ENCODE measurements at places on chromosomes 1 and 21.

DNA sequence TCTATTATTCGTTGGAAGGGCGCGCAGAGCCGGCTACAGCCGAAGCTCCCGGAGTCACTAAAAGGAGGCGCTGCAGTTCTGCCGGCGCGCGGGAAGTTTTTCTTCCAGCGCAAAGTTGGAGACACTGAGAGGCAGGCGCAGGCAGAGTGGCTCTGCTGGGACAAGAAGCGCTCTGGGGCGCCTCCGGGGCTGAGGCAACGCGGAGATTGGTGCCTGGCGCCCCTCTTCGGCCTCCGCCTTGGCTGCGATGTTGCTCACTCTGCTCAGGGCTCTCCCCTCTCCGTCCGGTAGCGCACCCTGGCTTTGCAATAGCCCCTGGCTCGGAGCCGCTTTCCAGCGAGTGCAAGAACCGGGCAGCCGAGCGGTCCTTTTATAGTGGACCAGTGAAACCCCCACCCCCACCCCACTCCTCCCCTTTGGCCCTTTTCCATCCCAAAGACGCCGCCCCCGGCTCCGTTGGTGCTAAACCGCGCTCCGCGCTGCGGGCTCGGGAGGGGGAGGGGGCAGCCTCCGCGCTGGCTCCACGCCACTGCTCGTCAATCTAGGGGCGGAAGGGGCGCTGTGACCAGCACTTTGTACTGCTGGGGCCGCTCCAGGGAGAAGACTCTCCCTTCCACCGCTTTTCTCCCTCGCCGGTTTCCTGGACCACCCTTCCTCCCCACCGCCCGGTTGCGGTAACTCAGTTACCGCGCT is at the start of gene ADAMTS1:
Gene ADAMTS1 (minus strand): TSS at position 344 of the 693 bp plus-strand sequence. CDS start 455 bp downstream, outside the sequence.
- DNase-seq, result no peak

DNA sequence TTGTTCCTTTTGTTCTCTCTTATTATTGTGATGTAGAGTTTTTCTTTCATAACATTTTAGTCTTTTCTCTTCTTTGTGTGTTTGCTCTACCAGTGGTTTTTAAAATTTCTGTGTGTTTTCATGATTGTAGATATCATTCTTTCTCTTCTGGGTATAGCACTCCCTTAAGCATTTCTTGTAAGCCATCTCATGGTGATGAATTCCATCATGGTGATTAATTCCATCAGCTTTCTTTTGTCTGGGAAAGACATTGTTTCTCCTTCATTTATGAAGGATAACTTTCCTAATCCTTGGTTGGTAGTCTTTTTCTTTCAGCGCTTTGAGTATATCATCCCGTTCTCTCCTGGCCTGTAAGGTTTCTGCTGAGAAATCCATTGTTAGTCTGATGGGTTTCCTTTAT is 22.7 kb downstream of the CD55 start:
- DNase-seq, result no peak

- DNase-seq, result no peak
Measured at GRCh38 chr1:43065616-43066399, 106.3 kb downstream of the EBNA1BP2 start.

GRCh38 chr1:43958351-43959255 is 11.2 kb upstream of the DPH2 start:
- no peak for DNase-seq

- DNase-seq, result no peak
Measured at GRCh38 chr1:110185181-110185580, 24.9 kb upstream of the KCNC4 start.

DNA sequence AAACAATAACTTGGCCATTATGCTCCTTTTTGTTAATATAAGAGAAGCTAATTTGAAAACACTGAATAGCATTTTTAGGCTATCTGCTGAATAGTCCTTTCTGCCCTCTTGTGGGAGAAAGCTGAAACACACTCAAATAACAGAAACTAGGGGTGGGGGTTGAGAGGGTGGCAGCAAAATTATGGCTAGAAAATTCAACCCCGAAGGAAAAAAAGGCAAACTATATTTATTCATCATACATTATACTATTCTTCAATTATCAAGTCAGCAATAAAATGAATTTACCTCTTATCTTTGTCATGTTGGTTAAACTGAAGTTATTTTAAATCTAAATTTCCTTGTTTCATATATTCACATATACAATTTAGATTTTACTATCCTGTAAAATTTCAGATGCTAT is 255.9 kb downstream of the FAF1 start:
- DNase-seq, result no peak

DNA sequence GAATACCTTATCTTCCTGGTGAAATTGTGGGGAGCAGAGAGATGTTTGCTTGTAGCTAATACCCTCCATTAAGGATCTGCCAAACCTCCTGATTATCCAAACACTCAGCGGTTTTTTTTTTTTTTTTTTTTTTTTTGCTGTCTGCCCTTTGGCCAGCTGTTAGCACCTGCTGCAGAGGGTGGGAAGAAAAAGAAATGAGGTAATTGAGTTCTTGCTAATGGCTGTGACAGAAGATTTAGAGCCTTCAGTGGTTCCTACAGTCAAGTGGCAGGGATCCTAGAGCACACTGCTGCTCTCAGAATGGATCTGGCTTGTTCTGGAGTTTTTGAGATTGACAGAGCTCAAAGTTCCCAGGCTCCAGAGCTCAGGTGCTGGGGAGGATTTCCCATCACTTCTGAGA is 342.5 kb downstream of the DISC1 start:
- no peak for DNase-seq

GRCh38 chr1:18949686-18950400 is 6.6 kb downstream of the IFFO2 start:
- DNase-seq, result no peak

DNA sequence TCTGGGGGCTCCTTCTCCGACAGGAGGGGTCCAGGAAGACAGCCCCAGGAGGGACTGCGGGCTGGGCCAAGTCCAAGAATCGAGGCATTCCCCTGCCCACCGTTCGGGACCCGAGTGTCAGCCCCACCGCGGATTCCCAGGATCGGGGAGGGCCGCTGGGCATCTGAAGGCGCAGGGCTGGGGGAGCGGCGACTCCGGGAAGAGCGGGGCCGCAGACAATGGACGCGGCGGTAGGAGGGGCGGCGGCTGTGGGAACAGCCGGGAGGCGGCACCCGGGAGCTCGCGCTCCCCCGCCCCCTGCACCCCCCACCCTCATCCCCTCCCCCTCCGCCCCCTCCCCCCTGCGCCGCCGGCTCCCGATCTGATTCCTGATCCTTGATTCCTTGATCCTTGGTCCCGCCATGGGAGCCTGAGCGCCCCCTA is at the start of gene VANGL2:
Gene VANGL2 (plus strand): TSS at position 342 of the 423 bp plus-strand sequence. CDS start 15,274 bp downstream, outside the sequence.
- no peak for DNase-seq

DNA sequence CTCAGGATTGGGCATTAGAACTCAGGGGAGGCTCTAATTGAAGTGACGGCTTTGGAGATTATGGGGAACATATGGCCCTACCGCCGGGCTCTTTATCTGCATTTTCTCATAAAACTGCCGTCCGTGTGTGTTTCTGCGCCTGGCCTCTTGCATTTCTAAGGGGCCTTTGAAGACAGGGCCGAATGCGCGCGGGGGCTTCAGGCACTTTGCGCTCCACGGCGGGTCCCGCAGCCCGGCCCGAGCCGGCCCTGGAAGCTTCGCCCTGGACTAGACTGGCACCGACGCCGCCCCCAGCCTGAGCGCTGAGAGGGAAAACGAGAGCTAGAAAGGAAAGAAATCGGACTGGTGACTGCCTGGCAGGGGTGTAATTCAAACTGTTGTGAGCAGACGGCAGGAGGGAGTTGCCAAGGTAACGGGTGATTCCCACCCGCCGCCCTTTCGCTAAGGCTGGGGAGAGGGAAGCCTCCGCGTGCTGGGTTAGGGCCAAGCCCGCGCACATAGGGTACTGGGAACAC is 120.7 kb downstream of the LMX1A start:
- no peak for DNase-seq

DNA sequence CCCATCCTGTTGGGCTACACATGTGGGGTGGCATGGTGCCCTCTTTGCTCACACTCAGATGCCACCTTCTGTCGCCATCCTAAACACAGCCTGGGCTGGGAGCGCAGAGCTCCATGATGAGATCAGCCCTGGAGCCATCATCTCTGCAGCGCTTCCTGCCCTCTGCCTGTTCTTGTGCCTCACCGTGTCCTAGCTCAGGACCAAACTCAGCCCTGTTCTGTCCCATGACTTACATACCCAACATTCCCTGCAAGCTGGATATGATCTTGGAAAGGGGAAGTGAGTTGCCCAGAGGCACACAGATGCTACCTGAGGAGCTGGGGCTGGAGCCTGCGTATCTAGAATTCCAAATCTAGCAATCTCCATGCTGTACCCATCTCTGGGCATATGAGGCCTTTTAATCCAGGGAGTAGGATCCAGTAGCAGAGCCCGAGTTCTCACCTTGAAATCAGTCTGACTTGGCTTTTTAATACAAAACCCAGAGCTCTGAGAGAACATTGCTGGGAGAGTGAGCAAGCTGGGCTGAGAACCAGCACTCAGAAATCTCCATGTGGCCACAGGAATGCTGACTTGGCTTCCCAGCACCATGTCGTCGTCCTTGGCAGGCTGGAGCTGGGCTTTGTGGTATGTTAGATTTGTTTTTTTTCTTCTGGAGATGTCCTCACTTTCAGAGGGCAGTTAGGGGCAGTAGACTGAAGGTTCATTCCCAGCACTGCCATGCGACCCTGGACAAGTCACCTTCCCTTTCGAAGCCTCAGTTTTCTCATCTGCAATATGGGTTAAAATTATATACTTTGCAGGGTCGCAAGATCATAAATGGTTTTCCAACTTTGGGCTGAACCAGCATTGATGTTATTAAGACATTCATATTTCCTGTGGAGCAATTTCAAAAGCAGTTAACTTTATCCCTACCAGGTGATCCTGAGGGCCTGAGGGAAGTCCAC is 2.6 kb downstream of the ALPL start:
- DNase-seq, result no peak

DNA sequence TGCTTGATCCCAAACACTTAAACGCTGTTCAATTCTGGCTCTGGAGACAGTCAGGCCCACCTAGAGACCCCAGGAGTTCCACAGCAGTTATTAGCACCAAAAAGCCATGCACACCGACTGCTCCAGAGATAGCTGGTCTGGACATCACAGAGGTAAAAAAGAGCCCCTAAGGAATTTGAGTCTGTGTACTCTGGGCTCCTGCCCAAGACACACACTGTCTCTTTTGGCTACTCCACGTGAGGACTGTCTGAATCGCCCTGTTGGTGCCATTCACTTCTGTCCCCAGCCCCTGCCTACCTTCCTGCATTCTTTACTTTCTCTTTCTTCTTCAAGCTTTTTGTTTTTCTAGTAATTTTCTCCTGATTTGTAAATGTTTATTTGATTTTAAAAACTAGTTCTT is 197.4 kb downstream of the ADGRL2 start:
- no peak for DNase-seq

DNA sequence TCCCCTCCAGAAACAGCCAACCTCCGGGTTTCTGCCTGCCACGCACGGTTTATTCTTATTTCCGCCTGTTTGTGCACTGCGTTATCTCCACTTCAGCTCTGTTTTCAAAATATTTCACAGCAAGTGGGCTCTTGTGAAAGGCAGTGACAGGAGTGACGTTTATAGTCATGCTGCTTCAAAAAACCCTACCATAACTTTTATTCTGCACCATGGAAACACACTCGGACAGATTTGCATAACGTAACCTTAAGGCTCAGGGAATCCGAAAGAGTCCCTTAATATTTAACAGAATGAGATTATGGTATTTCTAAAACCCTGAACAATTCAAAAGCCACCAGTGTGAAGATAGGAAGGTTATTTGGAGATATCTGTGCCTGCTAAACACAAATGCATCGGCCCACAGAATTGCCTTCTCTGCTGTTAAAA is 782 bp upstream of the SDE2 start:
- DNase-seq, result no peak

DNA sequence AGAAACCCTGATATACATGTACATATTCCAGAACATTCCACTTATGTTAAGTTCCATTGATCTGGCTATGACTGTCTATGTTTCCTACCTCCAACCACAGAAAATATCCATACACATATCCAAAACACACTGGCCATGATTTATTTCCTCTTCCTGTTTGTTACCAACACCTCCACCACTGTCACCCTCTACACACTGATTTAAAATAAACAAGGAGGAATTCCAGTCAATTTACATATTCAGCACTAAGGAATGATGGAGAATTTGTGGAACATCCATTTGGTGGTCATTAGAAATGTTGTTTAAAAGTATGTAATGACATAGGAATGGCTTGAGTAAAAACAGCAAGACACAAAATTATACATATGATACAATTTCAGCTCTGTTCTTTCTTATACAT is 5.5 kb upstream of the STX6 start:
- no peak for DNase-seq

DNA sequence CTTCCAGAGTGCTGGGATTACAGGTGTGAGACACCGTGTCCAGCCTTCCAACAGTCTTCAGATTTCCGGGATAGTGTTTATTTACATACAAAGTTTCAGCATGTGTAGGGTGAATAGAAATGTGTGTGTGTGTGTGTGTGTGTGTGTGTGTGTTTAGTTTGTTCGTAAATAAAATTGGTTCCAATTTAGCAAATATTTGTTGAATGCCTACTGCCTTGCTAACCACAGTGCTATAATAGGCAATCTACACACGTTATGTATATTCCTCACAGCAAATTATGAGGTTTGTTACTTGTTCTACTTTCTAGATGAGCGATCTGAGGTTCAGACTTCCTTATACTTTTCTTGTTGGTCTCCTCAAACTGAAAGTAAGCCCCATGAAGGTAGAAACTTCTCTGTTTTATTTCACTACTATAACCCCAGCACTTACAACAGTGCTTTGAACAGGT is 32.8 kb upstream of the EPS15 start:
- peak; percentile 89 for DNase-seq

DNA sequence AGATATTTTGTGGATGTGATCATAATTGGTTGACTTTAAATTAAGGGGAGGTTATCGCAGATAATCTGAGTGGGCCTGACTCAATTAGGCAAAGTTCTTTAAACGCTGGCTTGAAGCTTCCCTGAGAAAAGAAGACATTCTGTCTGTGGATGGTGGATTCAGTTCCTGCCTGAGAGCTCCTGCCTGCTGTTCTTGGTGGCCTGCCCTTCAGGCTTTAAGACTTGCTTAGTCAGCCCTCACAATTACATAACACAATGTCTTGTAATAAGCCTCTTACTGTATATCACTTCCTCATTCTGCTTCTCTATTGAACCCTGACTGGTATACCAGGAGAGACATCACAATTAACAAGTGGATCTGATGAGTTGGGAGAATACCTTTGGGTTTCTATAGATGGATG is 50.2 kb downstream of the KCNJ6 start:
- no peak for DNase-seq

- no peak for DNase-seq
Measured at GRCh38 chr1:20787840-20788795, 1.0 kb upstream of the HP1BP3 start.

GRCh38 chr1:185267301-185267700 is 49.7 kb downstream of the IVNS1ABP start:
- no peak for DNase-seq

GRCh38 chr1:214678386-214678785 is 75.4 kb downstream of the CENPF start:
- no peak for DNase-seq

GRCh38 chr21:43210454-43211071 is 41.8 kb downstream of the CRYAA start:
- DNase-seq, result no peak

DNA sequence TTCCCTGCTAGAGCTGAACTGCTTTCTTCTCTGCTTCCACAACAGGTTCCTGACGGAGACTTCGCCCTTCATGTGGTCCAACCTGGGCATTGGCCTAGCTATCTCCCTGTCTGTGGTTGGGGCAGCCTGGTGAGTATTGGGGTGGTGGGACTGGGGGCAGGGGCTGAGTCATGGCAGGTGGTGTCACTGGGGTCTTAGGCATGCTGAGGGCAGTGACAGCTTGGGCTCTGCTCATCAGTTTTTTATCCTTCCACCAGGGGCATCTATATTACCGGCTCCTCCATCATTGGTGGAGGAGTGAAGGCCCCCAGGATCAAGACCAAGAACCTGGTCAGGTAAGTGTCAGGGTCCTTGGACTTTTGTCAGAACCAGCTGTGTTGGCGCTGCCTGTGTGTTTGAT is 1.3 kb downstream of the ATP6V0B start:
- DNase-seq, result no peak
